ENCODE measurements at places on chromosomes 3 and 15.

DNA sequence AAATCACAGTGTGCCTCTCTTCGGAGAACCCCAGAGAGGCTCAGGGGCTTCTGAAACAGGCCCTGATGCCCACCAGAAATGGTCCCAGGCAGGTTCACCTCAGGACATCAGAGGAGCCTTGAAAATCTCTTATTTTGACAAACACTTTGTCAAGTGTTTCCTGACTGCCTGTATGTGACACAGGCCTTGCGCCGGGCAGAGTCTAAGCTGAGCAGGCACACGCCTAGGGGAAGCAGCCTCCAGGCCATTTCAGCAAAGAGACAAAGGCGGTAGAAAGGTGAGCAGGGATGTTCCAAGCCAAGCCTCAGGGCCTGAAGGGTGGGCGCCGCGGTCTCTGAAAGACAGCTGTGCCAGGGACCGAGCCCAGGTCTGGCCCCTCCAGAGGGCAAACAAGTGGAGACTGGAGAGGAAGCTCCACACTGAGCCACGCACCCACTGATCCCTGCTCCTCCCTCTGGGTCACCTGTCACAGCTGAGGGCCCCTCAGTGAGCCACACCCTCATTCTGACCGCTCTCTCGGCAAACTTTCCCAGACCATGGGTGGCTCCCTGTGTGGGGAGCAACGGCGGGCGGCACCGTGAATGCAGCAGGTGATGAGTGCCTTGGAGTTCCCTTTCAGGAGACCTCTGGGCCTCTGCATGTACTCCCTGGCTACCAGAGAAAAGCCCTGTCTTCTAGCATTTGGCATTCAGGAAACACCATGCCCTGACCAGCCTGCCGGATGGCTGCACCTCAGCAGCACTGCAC, 136.1 kb downstream of the ADAMTS17 start:
- no peak for DNase-seq

- no peak for DNase-seq
These were observed 13.1 kb downstream of the CCR5AS start for GRCh38 chr3:46393554-46394434.

DNA sequence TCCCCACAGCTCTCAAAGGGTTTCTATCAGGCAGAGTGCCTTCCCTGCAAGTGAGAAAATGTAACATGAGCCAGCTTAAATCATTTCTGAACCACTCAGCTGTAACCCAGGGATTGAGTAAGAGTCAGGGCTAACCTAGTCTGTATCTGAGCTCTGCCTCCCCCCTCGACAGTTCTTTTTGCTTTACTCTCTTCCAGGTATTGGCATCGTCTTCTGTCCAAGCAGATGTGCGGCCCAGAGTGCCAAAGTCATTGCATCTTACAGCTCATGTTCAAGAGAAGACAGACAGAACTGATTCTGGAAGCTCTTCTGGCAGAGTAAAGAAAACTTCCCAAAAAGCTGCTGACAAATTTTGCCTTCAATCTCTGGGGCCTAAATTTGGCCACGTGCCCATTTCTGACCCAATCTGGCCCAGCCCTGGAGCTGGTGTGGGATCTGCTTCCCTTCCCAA, 74.8 kb downstream of the ABHD5 start:
- DNase-seq: no peak

- no peak for DNase-seq
These were observed 51.0 kb downstream of the CHDH start for GRCh38 chr3:53795176-53795575.

DNA sequence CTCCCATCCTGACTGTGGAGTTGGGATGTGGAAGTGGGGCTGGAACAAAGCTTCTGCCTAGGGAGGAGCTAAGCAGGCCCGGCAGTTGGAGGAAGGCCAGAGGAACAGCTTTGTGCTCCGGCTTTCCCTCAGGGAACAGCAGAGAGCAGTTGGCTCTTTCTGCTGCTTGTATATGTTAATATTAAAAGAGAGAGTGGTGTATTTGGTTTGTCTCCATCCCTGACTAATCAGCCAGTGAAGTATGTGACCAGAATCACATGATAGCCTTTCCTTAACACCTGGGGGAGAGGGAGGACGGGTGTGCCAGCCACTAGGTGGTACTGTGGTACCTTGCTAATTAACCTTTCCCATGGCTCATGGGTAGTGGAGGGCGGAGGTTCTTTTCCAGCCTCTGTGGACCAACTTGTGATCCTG, 10.0 kb downstream of the EIF2B5 start:
- DNase-seq: no peak

DNA sequence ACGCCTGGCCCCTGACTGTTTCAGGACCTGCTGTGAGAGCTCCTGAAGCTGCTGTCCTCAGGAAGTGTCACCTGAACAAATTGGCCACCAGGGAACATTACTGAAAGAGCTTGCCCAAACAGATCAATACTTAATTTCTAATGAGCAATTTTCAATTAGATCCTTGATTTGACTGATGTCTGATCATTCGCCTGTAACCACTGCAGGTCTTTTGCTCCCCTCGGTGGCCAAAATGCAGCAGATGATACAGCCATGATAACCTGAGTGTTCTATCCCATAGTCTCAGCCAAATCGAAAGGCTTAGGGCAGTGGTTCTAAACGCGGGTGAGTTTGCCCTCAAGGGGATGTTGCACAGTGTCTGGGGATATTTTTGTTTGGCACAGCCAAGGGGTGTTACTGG, 57.6 kb upstream of the MEX3B start:
- DNase-seq: no peak
